ENCODE measurements at places on chromosomes 1 and 21.

DNA sequence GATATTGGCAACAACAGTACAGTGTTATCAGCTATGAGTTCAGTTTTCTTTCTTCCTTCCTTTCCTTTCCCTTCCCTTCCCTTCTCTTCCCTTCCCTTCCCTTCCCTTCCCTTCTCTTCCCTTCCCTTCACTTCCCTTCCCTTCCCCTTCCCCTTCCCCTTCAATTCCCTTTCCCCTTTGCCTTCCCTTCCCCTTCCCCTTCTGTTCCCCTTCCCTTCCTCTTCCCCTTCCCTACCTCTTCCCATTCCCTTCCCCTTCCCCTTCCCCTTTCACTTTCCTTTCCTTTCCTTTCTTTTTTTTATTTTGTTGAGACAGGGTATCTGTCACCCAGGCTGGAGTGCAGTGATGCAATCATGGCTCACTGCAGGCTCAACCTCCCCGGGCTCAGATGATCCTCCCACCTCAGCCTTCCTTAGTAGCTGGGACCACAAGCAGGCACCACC, 72.3 kb upstream of the CAPZB start:
- DNase-seq: no peak

DNA sequence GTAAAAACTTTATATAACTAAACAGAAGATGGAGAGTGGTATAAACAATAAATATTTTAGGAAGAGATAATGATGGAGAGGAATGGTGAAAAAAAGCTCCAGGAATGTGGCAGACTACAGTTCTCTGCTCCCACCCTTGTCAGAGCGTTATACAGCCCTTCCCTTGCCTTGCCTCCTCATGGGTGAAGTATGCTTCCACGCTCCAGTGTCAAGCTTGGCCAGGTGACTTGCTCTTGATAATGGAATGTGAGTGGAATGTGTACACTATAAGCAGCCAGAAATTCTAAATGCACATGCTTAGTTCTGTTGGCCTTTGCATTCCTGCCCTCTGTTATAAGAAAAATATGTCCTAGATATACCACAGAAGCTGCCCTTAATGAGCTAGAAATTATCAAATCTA, 24.7 kb upstream of the POGK start:
- no peak for DNase-seq

DNA sequence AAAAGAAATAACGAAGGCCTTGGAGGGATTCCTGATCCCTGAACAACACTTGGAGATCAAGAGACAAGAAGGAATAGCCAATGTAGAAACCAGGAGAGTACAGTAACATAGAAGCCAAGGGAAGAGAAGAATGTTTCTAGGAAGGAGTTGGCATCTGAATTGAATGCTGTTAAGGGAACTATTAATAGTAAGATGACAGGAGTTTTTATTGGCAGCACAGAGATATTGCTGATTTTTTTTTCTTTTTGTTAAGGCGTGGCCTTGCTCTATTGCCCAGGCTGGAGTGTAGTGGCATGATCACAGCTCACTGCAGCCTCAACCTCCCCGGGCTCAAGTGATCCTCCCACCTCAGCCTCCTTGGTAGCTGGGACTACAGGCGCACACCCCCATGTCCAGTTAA, 9.6 kb upstream of the SFT2D2 start:
- no peak for DNase-seq

- DNase-seq: no peak
Measured at GRCh38 chr1:59027177-59027576, 243.3 kb upstream of the JUN start.

GRCh38 chr1:172024516-172024915, 183.2 kb downstream of the DNM3 start:
- no peak for DNase-seq

DNA sequence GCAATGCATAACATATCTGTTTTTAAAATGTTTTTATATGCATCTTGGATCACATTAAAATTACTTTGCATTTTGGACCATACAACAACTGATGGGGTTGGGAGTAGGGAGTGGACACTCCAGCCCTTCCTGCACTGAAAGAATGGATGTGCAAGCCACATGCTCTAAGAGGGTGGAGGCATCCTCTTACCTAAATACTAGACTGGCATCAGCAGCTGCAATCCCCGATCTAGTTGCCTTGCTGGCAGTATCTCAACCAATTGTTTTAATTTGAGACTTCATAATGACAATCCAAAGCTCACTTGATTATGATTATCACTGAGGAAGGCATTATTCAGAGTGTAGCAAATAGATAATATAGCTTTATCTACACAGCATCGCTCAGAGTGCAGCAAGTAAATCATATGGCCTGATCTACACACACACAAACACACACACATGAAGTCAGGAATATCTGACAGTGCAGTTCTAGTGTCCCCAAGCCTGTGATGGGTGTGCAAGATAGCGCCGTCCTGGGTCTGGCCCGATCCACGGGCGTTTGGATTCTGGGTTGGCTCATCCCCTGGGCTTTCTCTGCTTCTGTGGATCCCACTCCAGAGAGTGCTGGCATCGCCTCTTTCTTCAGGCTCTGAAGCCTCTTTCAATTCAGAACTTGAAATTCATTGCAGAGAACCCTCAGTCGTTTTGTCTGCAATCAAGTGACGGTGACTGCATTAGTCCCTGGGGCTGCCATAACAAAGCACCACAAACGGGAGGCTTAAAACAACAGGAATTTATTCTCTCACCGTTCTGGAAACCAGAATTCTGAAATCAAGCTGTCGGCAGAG, 181.3 kb downstream of the ETS2 start:
- no peak for DNase-seq

DNA sequence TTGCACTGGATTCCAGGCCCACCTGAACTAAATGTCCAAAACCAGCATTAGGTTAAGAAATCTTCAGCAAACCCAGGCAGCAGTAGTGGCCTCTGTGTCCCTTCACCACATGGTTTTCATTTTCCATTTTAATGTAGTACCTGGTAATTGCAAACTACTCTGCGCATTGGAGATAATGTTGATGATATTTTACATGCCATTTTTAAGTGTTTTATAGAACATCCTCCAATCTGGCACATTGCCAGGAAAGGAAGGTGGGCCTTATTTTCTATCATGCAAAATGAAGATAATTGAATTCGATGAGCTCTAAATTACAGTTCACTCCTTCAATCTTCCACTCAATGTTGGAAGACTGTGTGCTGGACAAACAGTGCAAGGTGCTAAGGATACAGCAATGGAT, 89.5 kb downstream of the ZC3H11B start:
- DNase-seq: no peak

DNA sequence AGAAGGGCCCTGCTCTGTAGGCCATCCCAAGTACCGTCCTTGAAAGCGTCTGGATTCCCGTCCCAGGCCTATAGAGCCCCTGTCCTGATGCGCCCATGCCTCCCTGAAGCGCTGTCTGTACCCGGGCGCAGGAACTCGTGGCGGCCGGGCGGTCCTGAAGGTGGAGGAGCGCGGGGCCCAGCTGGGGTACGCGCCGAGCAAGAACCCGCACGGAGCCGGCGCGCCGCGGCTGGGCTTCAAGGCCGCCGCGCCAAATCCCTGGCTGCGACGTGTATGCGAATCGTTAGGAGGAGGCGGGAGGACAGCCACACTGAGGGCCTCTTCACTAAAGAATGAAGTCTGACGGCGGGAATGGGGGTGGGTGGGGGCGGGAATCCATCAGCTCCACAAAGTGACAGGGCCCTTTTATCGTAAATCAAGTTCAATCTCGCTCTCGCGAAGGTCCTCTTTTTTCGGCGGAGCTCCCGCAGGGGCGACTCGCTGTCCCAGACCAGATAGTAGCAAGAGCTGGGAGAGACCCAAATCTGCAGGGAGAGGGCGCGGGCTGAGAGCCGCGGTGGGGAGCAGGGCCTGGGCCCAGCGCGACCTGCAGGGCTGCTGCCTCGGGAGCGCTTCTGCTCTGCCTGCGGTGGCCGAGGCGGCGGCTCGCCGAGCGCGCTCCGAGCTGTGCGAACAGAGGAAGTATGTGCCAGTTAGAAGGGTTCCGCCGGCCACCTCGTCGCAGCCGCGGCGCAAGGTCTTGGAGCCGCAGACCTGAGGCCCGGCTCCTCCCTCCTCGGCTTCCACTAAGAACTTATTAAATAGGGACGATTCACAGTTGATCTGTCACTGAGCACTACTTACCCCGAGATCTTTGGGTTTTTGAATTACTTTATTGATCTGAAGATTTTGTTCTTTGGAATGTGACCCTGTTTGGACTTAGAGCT, 10.4 kb downstream of the BARHL2 start:
- no peak for DNase-seq

DNA sequence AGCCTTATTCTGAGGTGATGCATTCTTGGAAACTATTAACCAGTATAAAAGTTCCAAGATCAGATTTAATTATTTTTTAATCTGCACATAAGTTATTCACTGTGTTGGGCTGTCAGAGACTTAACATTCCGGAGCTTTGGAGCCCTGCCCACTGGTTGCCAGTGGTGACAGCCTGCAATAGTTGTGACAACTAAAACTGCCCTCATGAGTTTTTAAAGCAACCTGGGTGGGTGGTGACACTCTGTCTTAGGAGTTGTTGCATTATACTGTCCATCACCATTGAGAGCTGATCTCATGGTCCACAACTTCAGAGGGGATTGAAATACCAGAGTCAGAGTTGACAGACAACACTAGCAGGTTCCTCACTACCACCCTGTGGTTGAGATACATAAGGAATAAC, 653.9 kb upstream of the USP24 start:
- no peak for DNase-seq

- DNase-seq: no peak
Measured at GRCh38 chr1:36796733-36797132, 237.6 kb downstream of the GRIK3 start.

GRCh38 chr1:45051005-45051772, 39.1 kb downstream of the UROD start:
- no peak for DNase-seq

DNA sequence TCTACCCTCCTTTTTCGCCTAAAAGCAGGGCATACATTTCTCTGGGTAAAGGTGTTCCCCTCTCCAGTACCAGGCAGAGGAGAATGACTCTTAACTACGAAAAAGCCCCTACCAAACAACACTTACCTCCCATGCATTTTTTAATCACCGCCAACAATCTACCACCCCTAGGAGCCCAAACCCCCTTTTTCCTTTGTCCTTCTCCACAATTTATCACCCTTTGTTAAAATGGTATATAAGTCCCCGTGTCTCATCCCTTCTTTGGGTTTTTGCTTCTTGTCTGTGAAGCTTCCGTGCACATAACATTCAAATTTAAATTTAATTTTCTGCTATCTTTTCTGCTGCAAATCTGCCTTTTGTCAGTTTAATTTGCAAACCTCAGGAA, 27.6 kb upstream of the COL18A1 start:
- DNase-seq: no peak

DNA sequence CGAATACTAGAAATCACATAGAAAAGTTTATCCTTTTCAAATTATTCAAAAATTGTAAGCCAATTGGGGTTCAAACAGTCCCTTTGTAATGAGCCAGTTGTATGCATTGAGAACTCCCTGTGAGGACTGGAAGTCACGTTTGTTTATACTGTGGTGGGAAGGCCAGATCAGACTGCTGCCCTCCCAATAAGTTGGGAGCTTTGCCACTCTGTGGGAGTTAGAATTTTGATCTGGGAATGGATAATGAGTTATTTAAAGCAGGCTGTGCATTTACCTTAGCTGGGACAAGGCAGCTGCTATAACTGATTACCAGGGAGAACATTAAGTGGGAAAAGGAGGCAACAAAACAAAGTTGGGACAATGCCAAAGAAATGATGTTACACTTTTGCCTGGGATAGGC, 178.8 kb downstream of the SDCCAG8 start:
- DNase-seq: no peak

DNA sequence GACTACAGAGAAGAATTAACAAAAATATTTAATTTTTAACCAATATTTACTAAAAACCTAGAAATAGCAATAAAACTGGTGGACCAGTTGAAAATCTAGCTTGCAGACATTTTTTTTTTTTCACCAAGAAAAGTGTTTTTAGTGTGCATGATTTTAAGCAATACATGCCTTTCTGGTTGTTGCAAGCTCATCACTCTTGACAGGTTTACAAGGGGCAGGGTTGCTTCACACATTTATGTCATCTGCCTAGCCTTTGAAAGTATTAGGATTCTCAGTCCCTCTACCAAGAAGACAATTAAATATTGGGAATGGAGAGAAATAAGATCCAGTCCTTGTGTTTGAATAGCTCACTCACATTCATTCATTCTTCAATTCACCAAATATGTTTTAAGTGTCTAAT, 53.8 kb upstream of the LYPLAL1 start:
- DNase-seq: no peak

DNA sequence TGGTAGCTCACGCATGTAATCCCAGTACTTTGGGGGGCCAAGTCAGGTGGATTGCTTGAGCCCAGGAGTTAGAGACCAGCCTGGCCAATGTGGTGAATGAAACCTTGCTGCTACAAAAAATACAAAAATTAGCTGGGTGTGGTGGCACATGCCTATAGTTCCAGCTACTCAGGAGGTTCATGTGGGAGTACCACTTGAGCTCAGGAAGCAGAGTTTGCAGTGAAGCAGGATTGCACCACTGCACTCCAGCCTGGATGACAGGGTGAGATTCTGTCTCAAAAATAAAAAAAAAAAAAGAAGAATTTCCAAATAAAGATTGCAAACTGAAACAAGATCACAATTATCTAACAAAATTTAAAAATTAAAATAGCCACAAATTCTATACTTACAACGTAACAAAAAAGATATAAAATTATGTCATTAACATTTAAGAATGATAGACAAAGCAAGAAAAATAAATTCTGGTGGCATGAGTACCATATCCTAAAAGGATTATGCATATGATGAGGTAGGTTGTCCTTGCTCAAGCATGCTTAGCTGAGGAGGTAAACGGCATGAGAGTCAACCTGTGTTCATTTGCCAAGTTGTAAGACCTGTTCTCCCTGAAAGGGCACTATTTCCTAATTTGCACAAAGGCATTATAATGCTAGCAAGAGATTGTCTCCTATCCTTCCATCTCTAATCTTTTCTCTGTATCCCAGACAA, 20.2 kb downstream of the IPP start:
- DNase-seq: no peak

GRCh38 chr1:42422737-42423136, 33.1 kb downstream of the ZMYND12 start:
- DNase-seq: no peak

DNA sequence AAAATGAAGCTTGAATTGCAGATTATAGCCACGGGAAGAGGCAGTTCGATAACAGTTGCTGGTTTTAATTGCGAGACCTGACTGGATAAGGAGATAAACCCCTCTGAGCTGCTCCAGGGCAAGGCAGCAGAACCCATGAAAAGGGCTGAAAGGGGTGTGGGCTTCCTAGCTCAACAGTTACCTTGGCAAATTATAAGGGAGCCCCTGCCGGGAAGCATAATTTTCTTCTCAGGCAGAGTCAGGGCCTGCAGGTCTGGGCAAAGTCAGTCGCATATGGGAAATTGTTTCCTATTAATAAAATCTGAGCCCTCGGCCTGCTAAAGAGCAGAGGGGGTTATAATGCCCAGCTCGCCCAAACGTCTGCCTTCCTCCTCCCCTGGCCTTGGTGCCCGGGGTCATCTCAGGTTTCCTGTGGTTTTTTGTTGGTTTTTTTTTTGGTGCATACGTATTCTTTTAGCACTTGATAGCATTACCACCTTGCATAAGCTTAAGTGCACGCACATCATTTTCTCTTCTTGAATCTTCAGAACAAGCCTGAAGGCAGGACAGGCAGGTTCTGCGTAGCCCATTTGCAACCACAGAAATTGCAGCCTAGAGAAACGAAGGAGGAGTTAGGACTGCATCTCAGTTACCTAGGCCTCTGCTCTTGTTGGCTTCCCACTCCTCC, 33.9 kb upstream of the SELENON start:
- DNase-seq: no peak

GRCh38 chr1:66764994-66765578, 12.8 kb downstream of the DYNLT5 start:
- peak; percentile 5 for DNase-seq

Data from stimulated activated CD4-positive, alpha-beta T cell treated with anti-CD3 and anti-CD28 coated beads, Interleukin-1b, Interleukin-23, amount 100 ng/mL, for 1 hour (primary cell).